Activated naive CD4-positive, alpha-beta T cell (primary cell): ENCODE measurements at places on chromosomes 5 and 9.
A peak's percentile ranks its signal among the peaks of the same experiment; 100 is the strongest.

DNA sequence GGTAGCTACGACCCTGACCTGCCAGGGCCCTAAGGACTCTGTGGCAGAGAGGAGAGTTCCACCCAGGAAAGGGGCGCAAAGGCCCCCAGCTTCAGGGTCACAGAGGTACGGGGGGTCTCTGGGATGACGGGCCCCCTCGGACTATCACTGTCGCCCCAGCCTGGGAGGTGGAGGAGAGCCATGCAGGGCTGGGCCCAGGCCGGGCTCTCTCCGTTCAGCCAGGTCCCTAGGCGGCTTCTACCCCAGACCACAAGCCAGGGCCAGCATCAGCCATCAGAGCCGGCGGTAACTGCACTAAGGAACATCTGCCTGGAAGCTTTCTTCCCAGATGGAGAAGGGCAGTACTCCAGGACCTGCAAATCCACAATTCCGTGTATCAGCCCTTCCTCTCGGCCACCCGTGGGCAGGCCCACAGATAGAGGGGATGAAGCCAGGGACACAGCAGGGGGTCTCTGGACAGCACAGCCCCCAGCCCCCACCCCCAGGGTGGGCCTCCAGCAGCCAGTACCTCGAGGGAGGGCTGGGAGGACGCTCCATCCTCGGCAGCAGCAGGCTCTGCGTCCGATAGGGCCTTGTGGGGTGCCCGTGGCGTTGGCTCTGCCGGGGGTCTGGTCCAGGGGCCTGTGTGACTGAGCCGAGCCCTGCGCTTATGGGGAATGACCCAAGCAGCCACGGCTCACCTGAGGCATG, 38.4 kb downstream of the NACC2 start:
- no peak for DNase-seq

DNA sequence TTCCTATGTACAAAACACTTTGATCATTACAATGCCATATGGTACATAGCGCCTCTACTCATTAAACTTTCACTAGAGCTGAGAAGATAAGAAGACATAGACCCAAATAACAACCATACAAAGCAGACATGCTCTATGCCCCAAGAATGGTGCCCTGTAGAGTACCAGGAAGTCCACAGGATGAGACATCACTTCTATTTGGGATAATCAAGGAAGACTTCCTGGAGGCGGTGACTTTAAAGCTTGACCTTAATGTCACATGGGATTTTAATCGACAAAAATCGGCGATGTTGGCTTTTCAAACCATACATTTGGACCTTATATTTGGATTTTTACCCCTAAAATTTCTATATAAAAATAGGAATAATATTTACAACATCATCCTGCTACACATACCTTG, 224.3 kb upstream of the MAP3K1 start:
- no peak for DNase-seq

DNA sequence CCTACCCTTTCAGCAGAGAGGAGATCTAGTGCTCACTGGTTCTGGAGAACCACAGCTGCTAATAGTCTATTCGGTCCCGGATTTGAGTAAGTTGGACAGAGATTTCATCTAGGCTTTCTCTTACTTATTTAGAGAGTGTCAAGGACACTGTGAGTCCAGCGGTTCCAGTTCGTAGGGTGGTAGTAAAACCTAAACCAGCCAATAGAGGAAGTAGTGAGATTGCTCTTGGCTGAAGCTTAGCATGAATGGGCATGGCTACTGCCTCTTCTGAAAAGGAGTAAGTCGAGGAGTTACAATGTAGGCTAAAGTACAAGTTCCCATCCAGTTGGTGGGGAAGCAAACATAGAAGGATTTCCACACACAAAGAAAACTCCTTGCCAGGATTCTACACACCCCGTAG, 109.6 kb upstream of the MOCS2 start:
- no peak for DNase-seq

- no peak for DNase-seq
Observed at GRCh38 chr5:135134691-135135381, 100.8 kb upstream of the PITX1 start.

GRCh38 chr5:78604689-78605285, 43.8 kb downstream of the LHFPL2 start:
- DNase-seq = no peak

DNA sequence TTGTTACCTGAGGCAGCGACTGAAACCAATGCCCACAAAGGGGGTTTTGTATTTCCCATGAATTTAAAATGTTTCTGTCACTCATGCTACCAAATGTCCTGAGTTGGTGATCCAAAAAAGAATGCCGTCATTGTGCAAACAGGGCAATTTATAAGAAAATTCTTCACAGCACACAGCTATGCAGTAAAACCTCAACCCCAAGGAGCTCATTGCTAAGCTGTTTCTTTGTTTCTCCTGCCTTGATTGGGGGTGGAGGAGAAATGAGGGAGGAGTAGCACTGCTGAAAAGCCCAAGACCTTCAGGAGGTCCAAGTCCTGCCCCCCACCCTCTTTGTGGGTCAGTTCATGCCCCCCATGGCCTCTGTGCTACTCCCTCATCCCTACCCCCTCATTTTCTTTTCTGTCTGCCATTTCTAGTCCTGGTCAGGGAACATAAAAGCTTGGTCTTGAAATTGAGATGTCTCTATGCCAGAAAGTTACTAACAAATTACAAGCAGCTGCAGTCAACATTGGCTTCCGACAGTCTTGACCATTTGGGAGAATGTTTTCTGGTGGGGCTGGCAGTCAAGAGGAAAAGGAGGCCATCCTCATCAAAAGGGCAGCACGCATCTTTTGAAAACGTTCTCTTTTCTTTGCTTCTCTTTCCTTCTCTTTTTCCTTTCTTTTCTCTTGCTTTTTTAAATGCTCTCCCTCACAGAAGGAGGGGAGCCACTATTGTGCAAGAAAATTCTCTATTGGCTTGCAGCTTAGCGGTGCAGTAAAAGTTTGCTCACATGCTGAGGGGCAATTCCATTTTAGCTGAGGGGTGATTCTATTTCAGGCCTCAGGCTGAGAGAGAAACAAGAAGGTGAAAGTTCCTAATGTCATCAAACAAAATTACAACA, 133.3 kb downstream of the GCNT1 start:
- DNase-seq = no peak

GRCh38 chr9:137454145-137454596, 5.0 kb downstream of the NSMF start:
- DNase-seq = peak; percentile 57

GRCh38 chr5:80034559-80034958, 589 bp upstream of the THBS4 start:
- no peak for DNase-seq

GRCh38 chr5:4730279-4730678, 409.9 kb upstream of the ADAMTS16 start:
- no peak for DNase-seq

GRCh38 chr5:165242646-165243045, 1737.2 kb downstream of the MAT2B start:
- DNase-seq = no peak

GRCh38 chr5:83256091-83256780, 178.9 kb downstream of the XRCC4 start:
- no peak for DNase-seq

DNA sequence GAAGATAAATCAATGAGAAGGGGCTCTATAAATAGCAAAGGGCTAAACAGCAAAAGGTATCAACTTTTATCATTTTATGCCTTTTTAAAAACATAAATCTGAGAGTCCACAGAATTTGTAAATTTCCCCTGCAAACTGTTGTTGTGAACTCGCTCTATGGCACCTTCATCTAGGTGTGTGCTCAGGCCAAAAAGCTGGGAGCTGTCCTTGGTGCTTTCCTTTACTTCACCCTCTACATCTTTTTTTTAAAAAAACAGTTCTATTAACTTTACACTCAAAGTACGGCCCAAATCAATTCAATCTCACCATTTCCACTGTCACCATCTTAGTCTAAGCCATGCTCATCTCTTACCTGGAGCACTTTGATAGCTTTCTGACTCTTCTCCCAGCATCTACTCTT, 108.2 kb upstream of the GPR151 start:
- DNase-seq = no peak

GRCh38 chr9:130887494-130888144, 9.0 kb downstream of the QRFP start:
- no peak for DNase-seq

DNA sequence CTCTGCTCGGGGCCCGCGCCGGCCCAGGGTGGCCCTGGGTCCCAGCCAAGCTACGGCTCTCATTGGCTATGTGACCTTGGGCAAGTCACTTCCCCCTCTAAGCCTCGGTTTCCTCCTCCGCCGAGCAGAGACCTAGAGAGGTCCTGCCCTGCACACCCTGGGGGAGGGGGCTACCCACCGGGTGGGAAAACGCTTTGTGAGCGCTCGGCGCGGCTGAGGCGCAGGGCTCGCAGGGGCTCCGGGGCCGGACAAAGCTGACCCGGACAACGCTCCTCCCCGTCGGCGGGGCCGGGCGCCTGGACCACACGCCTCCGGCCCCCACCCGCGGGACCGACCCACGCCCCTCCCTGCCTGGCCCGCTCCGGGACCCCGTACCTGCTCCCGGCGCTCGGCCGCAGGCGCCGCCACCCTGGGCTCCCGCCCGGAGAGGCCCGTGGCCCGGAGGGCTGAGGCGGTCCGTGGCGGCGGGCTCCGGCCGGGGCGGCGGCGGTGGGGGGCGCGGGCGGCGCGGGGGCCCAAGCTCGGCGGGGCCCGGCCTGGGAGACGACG, 85.7 kb upstream of the MELK start:
- peak; percentile 30 for DNase-seq

GRCh38 chr9:673966-674526, 167.5 kb upstream of the DMRT1 start:
- DNase-seq = no peak

DNA sequence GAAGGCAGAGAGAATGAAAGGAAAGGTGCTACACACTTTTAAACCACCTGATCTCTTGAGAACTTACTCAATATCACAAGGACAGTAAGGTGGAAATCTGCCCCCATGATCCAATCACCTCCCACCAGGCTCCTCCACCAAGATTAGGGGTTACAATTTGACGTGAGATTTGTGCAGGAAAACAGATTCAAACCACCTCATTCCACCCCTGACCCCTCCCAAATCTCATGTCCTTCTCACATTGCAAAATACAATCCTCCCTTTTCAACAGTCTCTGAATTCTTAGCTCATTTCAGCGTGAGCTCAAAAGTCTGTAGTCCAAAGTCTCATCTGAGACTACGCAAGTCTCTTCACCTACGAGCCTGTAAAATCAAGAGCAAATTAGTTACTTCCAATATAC, 768.3 kb upstream of the COX7C start:
- no peak for DNase-seq

DNA sequence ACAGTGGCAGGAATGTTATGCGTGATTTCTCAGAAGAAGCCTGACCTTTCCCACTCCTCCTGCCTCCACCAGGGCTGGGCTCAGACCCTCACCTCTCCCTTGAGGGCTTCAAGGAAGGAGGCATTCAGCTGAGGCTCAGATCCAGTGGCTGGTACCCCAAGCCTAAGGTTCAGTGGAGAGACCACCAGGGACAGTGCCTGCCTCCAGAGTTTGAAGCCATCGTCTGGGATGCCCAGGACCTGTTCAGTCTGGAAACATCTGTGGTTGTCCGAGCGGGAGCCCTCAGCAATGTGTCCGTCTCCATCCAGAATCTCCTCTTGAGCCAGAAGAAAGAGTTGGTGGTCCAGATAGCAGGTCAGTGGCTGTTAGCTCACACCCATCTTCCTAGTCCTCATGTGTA, 9.9 kb downstream of the BTNL9 start:
- no peak for DNase-seq

- no peak for DNase-seq
Observed at GRCh38 chr5:95422838-95423237, 31.7 kb downstream of the FAM81B start.

- no peak for DNase-seq
Observed at GRCh38 chr9:91362051-91362611, 413 bp upstream of the AUH start.

GRCh38 chr5:179318221-179318955, 26.9 kb downstream of the ADAMTS2 start:
- no peak for DNase-seq

- no peak for DNase-seq
Observed at GRCh38 chr5:5810461-5810860, 388.0 kb downstream of the ICE1 start.

DNA sequence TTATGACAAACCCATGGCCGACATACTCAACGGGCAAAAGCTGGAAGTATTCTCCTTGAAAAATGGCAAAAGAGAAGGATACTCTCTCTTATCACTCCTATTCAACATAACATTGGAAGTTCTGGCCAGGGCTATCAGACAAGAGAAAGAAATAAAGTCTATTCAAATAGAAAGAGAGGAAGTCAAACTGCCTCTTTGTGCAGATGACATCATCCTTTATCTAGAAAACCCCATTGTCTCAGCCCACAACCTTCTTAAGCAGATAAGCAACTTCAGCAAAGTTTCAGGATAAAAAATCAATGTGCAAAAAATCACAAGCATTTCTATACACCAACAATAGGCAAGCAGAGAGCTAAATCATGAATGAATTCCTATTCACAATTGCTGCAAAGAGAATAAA, 1799.9 kb upstream of the ACO1 start:
- DNase-seq = no peak

DNA sequence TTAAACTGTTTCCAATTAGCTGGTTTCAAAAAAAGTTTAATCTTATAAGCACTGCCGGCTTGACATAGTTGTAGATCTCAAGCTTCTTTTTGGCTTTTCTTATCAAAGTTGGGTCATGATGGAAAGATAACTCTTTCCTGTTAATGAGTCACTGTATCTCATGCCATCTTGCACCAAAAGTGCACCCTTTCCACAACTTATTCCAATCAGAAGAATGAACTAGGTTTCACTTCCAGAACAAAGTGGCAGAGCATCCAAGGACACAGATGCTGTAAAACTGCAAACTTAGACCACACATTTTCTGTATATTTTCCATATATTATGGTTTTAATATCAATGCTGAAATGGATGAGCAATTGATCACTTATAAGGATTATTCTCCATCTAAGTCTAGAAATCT, 198.2 kb downstream of the GLIS3 start:
- no peak for DNase-seq

DNA sequence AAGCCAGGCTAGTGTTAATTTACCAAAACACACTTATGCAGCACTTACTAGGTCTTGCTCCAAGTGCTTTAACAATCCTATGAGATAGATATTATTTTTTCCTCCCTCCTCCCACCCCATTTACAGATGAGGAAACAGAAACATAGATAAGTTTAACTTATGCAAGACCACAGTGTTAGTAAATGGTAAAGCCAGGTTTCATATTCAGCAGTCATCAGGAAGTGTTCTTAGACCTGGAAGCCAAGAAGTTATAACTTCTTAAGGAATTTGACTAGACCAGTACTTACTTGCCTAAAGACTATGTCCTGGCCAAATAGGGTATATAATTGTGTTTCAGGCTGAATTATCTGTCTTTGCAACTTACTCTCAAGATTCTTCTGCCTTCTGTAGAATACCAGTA, 15.9 kb downstream of the ABHD17B start:
- no peak for DNase-seq
